ENCODE measurements at places on chromosomes 3 and 15.

DNA sequence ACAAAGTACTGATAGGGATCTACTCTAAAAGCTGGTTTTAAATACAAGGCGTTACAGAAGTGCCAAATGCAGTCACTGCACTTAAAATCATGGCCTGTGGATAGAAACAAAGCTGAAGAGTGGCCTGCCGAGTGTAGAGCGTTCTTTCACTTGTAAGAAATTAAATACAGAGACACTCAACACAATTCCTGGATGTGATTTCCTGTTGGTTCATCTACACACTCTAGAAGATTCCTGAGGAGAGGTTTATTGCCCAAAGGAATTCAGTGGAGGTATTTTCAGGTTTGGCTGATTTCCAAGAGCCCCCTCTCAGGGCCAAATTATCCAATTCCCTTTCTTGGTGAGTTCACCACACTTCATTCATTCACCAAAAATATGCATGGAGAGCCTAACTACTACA lies 200.3 kb upstream of the IL12A start:
- no peak for DNase-seq

DNA sequence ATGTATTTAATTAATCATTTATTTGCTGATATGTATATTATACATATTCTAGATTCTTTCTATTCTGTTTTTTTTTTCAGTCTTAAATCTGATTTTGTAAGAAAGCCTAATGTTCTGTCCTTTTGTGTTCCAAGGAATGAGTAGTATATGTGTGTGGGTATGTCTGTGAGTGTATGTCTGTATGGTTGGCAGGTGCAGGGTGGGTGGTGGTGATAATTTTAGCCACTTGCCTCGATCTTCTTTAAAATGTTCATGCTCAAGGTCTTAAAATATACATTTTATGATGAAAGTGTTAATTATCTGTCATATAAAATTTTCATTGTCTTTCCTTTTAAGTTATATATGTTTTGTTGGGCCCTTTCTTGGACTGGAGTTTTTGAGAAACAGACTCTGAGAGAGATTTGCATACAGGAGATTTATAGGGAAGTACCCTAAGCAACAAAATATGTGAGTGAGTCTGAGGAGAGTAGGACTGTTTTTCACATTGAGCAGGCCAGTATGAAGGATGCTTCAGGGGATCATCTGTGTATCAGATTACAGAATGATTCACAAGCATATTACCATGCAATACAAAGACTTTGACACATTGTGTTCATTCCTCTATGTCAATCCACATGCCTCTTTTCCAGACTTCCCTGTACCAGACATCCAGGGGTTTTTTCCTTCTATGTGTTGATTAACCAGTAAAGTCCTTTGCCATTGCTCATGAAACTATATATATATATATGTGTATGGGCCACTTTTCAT lies 211.0 kb upstream of the DPPA4 start:
- no peak for DNase-seq

DNA sequence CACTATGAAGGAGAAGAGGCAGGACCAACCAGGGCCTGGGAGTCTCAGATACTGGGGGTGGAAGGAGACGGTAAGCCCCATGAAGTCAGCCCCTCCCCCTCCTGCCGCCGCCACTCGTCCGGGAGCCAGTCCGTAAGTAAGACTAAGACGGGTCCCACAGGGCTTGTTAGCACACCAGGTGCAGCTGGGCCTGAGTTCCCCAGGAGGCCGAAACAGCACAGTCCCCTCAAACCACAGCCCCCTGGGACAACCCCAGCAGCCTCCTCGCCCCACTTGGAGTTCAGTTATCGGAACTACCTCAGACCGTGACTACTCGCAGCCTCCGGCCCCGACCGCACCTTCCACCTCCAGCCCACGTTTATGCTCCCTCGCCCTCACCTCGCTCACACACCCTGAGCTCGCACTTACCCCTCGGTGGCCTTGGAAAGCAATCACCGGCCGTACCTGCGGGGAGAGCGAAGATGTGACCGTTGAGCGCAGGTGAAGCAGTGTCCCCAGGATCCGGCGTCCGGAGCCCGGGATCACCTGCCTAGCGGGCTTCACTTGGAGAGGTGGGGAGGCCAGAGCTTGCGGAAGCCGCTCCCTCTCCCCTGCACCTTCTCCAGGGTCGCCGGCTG lies 557 bp downstream of the ELL3 start:
- DNase-seq = no peak

DNA sequence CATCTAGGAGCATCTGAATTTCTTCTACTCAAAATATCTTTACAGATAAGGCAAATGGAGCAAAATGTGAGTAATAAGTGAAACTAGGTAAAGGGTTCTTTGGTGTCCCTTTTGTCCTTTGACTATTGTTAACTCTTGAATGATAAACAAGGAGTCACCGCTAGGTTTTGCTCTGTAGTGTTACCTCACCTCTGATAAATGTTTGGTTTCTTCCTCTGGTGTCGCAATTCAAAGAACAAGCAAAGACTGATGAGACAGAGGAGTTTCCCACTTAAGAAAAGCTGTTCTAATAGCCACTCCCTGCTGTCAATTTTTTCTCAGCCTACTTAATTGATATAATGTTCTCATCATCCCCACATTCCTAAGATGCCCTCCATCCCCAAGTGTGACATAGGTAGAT lies 925.9 kb downstream of the IGSF11 start:
- no peak for DNase-seq

GRCh38 chr3:97105989-97106651 lies 291.7 kb downstream of the EPHA6 start:
- DNase-seq = no peak

DNA sequence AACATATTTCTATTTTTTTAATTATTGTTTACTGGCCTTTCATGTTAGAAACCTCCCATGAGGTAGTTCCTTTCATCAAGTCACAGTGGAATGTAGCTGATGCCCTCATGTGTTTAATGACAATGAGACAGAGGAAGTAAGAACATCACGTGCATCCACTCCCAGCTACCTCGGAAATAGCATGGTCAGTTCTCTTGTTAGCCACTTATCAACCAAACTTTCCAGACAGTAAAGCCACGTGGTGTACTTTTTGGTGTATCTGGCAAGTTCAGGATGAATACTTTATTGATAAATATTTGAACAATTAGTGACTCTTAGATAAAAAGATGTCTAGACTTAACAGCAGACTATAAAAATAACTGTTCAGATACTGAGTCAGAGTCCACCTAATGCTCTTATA lies 781.7 kb downstream of the MECOM start:
- no peak for DNase-seq

DNA sequence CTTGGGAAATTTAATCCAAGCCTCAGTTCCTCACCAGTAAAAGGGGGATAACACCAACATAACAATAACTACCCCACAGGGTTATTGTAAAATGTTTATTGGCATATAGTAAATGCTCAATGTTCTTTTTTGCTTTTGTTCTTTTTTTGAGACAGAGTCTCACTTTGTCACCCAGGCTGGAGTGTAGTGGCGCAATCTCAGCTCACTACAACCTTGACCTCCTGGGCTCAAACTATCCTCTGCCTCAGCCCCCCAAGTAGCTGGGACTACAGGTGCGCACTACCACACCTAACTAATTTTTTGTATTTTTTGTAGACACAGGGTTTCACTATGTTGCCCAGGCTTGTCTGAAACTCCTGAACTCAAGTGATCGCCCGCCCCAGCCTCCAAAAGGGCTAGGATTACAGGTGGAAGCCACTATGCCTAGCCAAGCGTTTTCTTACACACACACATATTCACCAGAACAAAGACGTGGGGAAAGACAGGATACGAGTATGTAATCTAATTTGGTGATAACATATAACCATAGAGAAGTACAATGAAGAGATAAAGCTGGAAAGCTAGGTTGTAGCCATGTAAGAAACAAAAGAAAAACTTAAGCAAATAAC lies 11.7 kb downstream of the STAG1 start:
- DNase-seq = no peak

- DNase-seq = no peak
These were observed 109.6 kb upstream of the RBMS3 start for GRCh38 chr3:29171043-29171990.

DNA sequence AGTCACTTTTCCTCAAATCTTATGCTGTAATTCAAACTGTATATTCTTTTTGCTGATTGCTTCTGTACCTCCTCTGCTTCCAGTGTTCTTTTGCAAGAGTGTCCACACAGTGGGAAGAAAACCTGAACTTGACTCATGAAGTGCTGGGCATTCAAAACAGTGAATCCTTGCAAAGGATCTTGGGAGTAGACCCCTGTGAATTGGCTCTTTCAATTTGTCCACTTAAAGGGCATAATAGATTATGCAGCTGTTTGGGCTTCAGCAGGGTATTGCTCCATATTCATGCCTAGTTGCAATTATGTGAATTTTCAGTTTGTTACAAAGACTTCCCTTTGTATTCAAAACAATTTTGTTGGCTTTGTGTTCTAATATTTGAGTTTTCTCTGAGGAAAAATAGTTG lies 11.4 kb downstream of the ZFAND6 start:
- no peak for DNase-seq

DNA sequence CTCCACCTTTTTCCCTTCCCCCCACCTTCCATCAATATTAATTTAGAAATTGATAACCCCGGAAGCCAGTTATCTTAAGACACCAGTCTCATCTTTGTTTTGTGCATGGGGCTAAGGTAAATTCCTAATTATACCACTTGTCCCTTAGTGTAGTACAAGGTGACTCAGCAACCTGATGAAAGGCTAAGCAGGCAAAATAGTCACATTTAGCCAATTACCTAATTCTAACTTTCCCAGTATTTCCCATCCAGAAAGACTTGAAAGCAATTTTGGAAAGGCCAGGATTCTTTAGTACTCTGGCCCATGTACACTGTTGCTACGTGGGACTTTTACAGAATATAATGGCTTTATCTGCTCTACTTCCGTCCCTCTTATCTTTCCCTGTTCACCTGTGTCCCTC lies 72.6 kb downstream of the SETD5 start:
- DNase-seq = no peak

- DNase-seq = no peak
These were observed 4.2 kb downstream of the AMOTL2 start for GRCh38 chr3:134369861-134370596.

DNA sequence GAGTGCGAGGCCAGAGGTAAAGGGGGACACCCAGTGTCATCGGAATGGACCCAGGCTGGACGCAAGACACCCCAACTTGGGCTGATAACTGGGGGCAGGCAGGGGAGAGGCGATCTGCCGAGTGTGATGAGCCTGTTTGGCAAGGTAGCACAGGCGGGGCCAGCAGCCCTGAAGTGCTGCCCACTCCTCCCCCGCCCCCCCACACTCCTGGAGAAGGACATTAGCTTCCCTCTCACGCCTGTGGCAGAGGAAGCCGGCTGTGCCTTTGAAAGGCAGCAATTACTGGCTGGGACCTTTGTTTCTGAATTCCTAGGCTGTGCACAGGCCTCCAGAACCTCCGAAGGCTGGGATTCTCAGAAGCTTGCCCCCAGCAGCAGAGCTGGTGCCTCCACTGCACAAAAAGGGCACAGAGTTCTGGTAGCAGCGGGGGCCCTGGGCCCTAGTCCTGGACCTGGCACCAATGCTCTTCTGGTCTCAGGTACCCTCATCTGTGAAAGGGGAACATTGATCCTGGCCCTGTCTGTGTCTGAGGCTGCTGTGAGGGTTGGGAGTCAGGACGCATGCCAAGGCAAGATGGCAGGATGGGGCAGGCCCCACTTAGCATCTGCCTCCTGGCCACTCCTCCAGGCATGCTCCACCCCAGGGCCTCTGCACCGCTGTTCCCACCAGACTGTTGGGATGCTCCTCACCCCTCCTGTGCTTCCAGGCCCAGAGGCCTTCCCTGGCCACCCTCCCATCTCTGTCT lies 28.6 kb downstream of the IQSEC1 start:
- no peak for DNase-seq

DNA sequence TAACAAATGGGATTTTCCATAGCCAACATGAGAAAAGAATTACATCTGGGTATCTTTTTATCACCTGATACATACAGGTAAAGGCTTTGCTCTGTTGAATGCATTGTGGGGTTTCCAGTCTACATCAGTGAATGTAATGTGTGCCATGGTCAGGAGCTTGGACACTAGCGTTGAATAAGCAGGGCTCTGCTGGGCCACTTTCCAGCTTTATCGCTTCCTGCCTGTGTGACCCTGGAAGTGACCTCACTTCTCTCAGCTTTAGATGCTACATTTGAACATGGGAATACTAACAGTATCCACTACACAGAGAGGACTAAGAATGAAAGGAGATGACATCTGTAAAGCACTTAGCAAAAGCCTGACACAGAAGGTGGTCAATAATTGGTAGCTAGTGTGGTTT lies 40.1 kb downstream of the TTC23 start:
- no peak for DNase-seq

GRCh38 chr3:39639344-39640236 lies 169.8 kb upstream of the MYRIP start:
- no peak for DNase-seq

GRCh38 chr3:53691349-53691748 lies 154.9 kb downstream of the CHDH start:
- DNase-seq = no peak

DNA sequence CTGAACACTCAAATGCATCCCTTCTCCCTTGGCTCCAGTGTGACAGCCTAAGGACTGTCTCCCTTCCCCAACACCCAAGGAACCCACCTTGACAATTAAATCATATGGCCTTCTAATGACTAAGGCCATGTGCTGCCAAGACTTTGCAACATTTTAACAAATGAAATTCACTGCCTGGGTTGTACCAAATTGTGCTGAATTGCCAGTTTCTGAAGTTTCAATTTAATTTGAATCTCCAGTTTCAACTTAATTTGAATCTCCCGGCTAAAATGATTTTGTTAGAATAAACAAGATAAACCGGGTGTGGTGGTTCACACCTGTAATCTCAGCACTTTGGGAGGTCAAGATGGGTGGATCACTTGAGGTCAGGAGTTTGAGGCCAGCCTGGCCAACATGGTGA lies 72.4 kb upstream of the RAP2B start:
- DNase-seq = no peak

GRCh38 chr3:31185062-31185357 lies 290.5 kb upstream of the GADL1 start:
- no peak for DNase-seq

- no peak for DNase-seq
These were observed 103.1 kb downstream of the VGLL3 start for GRCh38 chr3:86887876-86888275.

- peak; percentile 67 for DNase-seq
These were observed 3.9 kb downstream of the CRYGS start for GRCh38 chr3:186540221-186540834.

DNA sequence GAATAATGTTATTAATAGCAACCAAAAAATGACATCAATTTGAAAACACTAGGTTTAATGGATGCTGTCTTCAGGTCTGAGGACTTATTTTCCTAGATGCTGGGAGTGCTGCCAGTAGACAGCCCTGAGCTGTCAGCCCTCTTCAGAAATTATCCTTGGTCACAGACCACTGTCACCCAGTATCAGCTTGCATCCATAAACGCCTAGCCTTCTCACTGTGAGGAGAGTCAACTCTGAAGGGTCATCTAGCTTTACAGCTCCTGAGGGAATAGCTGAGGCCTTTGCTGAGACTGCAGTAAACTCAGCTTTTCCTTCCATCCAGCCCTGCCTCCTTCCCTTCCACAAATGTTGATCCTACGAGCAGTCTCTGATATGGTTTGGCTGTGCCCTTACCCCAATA lies 19.4 kb upstream of the MNS1 start:
- no peak for DNase-seq

- DNase-seq = no peak
These were observed 337.3 kb downstream of the LPP start for GRCh38 chr3:188491276-188491687.
